Stimulated activated CD4-positive, alpha-beta T cell treated with anti-CD3 and anti-CD28 coated beads, Interleukin-15, amount 100 ng/mL, for 1 hour (primary cell): ENCODE measurements at places on chromosomes 6 and 20.
A peak's percentile ranks its signal among the peaks of the same experiment; 100 is the strongest.

GRCh38 chr6:123616942-123617341 is 19.8 kb downstream of the TRDN start:
- no peak for DNase-seq

- DNase-seq: no peak
Measured at GRCh38 chr6:161407581-161407980, 133.7 kb upstream of the AGPAT4 start.

GRCh38 chr6:49423817-49424216 is 39.2 kb downstream of the MMUT start:
- DNase-seq: no peak

- no peak for DNase-seq
Measured at GRCh38 chr6:100691972-100692371, 189.2 kb downstream of the ASCC3 start.

- no peak for DNase-seq
Measured at GRCh38 chr20:45350217-45350616, 2.0 kb upstream of the SDC4 start.

GRCh38 chr6:108432792-108433191 is 127.9 kb upstream of the FOXO3 start:
- DNase-seq: no peak

DNA sequence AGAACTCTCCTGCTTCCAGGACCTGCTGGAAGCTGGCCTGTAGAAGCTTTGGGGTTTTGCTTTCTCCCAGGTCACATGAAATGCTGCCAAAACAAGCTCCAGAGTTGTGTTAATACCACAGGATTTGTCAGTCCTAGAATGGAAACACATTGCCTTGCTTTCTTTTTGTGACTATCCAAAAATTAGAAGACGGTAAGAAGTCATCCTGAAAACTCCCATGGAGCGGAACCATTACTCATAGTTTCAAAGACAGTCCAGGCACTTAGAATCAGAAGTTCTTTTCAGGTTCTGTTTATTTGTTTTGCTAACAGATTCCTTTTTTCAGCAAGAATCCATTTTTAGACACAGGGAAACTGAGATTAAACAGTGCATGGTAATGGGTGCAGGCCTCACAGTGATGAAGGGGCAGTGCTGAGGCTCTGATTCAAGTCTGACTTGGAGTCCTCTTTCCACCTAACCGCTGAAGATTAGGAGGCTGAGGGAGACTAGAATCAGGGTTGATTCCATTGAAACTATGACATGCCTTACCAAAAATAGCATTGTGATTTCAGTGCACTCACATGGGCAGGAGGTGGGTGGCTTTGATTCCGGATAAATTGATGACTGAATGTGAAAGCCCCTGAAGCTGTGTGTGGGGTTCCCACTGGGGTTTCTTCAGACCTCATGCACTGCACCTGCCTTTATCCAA is 72.2 kb upstream of the NAA20 start:
- DNase-seq: no peak

GRCh38 chr20:56247954-56248782 is at the start of gene MC3R:
MC3R (plus strand) TSS chr20:56248732; CDS start chr20:56248844, 112 bp downstream.
- DNase-seq: no peak

DNA sequence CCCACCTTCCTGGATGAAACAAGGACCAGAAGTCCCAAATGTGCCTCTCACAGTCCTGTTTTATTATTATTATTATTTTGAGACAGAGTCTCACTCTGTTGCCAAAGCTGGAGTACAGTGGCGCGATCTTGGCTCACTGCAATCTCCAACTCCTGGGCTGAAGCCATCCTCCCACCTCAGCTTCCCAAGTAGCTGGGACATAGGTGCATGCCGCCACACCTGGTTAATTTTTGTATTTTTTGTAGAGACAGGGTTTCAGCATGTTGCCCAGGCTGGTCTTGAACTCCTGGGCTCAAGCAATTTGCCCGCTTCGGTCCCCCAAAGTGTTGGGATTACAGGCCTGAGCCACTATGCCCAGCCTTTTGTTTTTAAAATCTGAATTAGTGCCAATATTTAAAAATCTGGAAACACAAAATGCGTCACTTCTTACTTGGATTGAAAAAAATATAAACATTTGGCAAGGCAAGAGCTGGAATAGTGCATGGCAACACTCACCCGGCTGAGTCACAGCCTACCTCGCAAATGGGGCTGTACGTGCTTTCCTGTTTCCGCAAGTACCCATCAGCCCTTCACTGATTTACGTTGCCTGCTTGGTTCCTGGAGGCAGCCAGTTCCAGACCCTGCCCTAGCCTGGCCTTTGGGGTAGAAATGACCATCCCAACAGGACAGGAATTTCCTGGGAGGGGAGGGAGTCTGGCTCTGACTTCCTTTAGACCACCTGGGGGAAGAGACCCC is 6.3 kb downstream of the SDCBP2 start:
- DNase-seq: no peak

DNA sequence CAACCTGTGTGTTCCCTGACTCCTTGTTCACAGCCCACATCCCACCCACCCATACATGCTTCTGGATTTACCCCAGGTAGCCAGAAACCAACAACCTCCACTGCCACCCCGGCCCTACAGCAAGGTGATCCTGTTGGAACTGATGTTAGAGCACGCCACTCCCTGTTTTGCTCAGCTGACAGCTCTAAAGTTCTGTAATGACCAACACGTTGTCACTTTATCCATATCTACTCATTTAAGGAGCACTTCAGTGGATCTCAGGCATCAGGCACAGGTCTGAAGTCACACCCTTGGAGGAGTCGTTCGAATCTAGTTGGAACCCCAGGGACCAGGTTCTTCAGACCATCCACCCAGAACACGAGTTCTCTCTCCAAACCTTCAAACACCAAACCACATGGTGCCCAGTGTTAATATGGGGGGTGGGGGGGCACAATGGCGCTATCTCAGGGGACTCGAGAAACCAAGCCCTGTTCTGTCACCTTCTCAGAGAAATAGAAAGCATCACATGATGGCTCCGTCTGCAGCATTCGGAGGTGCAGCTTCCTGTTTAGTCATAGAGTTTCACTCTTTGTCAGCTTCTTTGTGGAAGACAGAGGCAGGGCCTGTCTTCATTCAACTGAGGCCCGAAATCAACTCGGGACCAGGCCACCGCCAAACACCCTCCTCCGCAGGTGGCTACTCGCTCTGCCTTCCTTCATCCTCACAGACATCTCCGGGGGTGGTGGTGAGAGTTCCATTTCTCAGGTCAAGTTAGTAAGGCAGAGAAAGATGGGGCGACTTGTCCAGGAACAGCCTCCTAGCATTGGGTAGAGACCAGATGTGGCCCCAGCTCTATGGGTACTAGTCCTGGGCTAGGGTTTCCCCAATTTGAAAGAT is 142.2 kb downstream of the NFATC2 start:
- peak; percentile 49 for DNase-seq

- DNase-seq: no peak
Measured at GRCh38 chr6:158972241-158973233, 27.5 kb downstream of the RSPH3 start.

- DNase-seq: no peak
Measured at GRCh38 chr6:70520575-70520974, 46.2 kb upstream of the SDHAF4 start.

DNA sequence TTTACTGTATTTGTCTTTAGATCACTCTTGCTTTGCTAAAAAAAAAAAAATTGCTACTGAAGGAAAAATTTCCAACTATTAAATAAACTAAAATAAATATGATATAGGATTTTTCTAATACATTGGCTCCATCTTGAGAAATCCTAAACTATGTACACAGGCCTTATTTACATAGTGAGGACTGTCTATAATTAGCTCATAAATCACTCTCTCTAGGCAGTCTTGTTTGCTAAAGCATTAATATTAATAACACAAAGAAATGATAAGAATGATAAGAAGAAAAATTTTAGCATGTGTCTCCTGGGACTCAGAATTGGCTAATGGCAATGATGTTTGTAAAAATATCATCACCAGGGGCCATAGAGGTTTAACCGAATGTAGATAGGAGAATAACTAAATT is 13.3 kb upstream of the CRYBG1 start:
- no peak for DNase-seq

- no peak for DNase-seq
Measured at GRCh38 chr20:1345030-1345755, 16.3 kb upstream of the SDCBP2 start.

- no peak for DNase-seq
Measured at GRCh38 chr20:51469578-51470498, 72.7 kb downstream of the NFATC2 start.

DNA sequence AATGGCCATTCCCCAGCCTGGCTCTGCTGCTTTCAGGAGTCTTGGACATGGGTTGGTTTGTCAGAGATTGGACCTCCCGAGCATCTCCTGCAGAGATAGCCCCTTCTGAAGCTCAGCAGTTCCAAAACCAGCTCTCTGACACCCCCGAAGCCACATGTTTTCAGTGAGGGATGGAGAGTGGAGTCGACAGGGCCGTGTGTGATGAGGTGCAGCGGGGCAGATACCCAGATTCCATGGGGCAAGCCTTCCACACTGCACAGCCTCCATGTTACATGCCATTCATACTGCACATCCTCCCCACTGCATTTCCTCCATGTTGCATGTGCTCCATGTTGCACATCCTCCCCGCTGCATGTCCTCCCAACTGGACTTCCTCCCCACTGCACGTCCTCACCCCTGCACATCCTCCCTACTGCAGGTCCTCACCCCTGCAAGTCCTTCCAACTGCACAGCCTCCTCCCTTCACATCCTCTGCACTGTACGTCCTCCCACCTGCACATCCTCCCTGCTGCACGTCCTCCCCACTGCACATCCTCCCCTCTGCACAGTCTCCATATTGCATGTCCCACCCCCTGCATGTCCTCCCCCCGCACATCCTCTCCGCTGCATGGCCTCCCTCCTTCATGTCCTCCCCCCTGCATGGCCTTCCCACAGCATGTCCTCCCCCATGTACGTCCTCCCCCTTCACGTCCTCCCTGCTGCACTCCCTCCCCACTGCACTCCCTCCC is 112.2 kb downstream of the SYNDIG1 start:
- no peak for DNase-seq

- no peak for DNase-seq
Measured at GRCh38 chr20:49762940-49763766, 49.5 kb upstream of the B4GALT5 start.

DNA sequence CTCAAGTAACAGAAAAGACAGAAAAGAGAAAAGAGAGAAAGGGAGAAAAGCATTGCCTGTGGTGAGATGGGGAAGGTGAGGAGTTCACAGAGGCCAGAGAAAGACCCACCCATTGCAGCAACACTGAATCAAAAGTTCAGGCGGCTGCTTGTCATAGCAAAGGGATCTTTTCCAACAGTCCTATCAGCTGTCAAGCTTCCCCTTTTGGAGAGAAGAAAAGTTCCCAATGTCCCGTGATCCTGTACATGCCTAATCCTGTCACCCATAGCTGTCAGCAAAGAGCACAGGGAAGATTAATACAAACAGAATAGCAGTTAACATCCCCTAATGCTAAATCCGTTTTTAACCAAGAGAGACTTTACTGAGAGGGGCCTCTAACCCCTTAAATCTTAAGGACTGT is 8.9 kb upstream of the TRIM38 start:
- DNase-seq: no peak

DNA sequence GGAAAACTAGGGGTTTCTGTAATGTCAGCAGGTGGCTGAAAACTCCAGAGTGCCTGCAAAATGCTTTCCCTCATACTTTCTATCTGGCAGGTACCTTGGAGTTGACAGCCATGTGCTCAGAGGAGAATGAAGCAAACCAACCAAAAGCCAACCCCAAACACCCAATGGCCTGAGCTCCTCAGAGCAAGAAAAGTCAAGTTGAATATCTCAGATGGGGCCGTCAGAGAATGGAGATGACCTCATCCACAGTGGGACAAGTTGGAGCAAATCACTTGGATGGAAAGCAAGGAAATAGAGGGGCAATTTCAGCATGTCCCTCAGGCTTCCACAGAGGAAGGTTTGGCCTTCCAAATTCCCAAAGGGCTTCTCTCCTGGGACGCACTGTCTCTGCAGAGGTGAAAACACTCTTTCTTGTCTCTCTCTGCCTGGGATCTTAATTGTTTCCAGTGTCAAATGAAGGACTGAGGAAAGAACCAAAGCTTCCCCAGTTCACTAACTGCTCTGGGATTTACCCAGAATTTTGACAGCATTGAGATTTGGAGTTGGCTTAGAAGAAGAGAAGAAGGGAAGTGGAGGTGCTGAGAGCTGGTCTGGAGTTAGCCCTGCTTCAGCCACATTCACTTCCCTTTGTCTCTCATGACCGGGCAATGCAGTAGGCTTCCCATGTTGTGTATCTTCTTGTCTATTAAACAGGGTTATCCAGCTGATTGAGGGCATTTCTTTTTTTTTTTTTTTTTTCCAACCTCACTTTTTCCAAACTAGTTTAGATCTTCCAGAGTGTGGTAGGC is 42.2 kb downstream of the PRND start:
- DNase-seq: no peak

DNA sequence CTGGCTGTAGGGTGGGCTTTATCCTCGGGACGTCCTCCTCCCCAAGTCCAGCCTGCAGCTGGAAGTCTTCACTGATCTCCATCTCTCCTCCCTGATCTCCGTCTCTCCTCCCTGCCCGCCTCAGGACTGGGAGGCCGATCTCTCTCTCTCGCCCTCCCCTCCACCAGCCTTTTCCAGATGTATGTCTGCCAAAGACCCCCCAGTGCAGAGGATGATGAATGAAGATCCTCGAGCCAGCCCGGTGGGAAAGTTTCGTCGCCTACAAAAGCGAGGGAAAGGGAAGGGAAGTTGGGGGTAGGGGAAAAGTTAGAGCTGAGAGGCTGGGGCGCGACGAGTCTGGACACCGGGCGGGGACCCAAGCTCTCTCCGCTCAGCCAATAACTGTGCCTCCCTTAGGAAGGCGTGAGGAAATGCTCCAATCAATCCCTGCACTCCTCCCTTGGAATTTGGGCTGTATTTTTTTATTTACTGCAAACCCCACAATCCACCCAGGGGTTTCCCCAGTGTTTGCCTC is 595 bp upstream of the SRF start:
- no peak for DNase-seq

- DNase-seq: no peak
Measured at GRCh38 chr20:38181971-38182370, 16.9 kb upstream of the TGM2 start.
